ENCODE measurements at places on chromosomes 7 and 10.

DNA sequence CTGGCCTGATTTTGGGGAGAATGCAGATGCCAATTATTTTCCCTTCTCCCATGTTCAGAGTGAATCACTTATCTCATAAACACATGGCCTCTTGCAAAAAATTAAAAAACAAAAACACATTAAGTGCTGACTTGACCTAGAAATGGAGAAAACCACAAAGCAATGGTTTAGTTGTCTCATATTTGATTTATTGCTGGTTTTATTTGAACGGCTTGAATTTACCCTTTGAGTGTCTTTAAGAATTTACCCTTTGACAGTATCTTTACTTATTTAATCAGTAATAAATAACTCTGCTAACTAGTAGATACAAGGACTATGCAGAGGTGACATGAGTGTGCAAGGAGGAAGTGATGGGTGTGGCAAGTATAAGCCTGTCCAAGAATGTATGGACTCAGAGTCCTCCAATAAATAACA is 68.1 kb upstream of the GSDME start:
- no peak for DNase-seq

- no peak for DNase-seq
Measured at GRCh38 chr7:33258491-33258951, 129.2 kb downstream of the BBS9 start.

DNA sequence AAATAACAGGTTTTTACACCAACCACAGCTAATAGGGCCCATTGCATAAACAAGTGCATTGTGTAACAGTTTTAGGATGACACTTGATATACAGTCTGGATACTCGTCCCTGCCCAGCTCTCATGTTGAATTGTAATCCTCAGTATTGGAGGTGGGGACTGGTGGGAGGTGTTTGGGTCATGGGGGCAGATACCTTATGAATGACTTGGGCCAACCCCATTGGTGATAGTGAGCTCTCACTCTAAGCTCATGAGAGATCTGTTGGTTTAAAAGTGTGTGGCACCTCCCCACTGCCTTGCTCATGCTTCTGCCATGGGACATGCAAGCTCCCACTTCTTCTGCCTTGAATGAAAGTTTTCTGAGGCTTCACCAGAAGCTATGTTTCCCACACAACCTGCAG is 136.7 kb downstream of the PDE1C start:
- DNase-seq: no peak

DNA sequence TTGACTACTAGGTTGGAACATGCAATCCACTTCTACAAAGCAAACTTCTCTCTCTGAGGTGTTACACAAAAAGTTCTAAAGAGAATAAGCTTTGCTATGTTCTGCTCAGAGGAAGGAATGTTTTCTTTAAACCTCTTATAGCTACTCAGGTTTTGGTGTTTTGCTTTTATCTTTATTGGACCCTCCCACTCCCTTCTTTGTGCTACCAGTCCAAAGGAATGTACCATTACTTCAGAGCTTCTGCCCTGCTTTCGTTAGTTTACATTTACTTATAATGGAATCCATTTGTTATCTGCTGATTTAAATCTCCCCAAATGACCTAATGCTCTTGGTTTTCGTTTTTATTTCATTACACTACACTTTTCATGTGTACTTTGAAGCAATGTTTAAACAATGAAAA is 154.9 kb downstream of the ATE1 start:
- no peak for DNase-seq

- DNase-seq: no peak
Measured at GRCh38 chr7:11818281-11818680, 13.7 kb downstream of the THSD7A start.

- no peak for DNase-seq
Measured at GRCh38 chr10:20406281-20407104, 490.6 kb downstream of the NEBL start.

- no peak for DNase-seq
Measured at GRCh38 chr10:31930856-31931255, 2.2 kb upstream of the ARHGAP12 start.

Data from iPS-NIHi11 (cell line).